Hypothalamus (tissue), 51 donors: ENCODE measurements at places on chromosomes 3 and 15.

DNA sequence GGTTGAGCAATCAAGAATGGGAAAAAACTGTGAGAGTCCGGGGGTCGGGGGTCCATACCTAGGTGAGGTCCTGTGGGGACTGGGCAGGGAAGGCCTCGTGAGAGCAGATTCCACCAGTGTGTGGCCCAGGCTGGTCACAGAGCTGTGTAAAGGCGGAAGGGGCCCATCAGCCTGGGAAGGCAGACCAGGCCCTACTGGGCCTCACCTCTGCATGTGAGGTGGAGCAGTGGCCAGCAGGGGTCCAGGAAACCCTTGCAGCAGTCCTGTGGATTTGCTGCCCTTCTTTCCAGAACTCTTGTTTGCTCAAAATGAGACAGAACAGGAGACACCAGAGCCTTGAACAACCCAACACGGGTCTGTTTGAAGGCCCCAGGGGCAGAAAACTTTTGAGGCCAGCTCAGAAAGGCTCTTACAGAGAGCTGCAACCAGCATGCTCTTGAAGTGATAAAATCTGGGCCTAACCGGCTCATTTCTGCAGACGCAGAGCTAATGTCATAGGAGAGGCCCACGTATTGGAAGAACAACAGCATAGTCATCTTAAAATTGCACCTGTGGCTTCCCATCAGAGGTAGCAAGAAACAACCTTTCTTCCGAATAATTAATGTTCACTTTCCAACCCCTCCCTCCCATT lies 30.3 kb upstream of the HHATL start:
- no peak for DNase-seq

GRCh38 chr3:175105066-175105465 lies 245.9 kb downstream of the NAALADL2 start:
- DNase-seq: no peak

- DNase-seq: no peak
Measured at GRCh38 chr3:106215047-106215446, 346.2 kb upstream of the CBLB start.

GRCh38 chr3:14141602-14142341 lies 16.9 kb downstream of the TMEM43 start:
- DNase-seq: no peak

DNA sequence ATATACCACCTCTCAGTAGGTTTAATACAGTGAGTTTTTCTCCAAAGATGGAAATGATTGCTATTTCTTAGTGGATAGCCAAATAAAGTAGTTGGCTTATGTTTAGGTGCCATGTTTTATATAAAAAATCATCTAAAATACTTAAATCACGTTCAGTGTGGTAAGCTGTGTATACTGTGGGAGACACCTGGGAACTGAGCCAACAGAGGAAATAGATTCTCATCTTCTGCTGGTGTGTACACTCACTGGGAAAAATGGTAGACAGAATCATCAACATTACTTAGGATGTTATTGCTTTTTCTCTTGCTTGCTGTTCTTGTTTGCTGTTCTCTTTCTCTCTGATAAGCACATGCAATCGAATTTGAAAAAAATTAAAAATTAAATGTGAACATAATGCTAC lies 112.6 kb upstream of the MB21D2 start:
- DNase-seq: no peak

DNA sequence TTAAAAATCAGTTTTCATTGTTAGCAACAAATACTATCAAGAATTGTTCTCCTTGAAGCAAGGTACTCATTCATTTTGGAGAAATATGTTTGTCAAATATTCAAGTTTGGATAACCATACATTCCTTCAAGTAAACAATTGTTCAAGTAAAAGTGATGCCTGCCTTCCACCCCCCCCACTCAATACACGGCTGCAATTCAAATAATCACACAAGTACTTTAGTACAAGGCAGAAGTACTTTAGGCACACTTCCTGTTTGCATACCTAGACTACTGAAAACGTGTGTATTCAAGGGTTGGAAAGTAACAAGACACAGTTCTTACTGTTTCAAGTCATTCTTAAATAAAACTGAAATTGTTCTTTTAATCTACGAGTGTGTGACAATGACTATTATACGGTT lies 45.4 kb downstream of the TJP1 start:
- DNase-seq: no peak

- no peak for DNase-seq
Measured at GRCh38 chr3:39013289-39013688, 38.5 kb downstream of the SCN11A start.

DNA sequence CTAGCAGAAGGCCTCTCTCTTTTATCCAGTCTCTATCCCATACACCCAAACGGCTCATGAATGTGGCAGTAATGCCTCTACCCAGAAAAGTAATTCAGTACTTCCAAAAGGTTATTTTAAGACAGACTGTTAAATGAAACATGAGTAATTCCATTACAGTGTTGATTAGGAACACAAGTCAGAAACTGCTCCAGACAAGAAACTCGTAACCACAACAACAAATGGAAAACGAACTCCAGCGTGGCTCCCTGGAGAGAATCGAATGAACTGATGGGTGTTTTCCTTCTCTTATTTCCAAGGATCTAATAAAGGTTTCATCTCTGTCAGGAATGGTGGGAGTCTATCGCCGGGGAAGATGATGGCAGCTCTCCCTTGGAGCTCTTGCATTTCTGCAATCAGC lies 228.4 kb downstream of the MAGI1 start:
- no peak for DNase-seq

DNA sequence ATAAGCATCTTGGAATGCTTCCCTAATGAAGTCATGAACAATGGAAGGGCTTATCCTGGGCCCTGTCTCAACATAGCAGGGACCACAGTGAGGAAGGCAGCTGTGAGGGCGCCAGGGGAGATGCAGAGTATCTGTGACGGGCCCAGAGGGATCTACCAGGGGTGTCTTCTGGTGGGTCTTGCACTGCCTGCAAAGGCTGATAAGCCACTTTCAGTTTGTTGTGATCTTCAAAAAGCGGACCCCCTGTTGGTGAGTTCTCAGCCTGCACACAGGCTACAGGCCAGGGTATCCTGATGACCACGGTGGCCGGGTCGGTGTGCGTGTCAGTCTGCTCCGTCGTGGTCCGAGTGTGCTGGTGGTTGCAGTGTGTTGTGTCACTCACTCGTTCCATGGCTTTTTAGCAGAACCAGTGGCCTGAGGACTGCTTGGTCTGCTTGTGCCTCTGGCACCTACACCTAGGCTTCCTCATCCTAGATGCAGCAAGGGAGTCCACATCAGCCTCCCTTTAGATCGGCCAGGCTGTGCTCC lies 46.8 kb downstream of the CHDH start:
- DNase-seq: no peak

- no peak for DNase-seq
Measured at GRCh38 chr15:45829336-45830153, 194.7 kb downstream of the SQOR start.

DNA sequence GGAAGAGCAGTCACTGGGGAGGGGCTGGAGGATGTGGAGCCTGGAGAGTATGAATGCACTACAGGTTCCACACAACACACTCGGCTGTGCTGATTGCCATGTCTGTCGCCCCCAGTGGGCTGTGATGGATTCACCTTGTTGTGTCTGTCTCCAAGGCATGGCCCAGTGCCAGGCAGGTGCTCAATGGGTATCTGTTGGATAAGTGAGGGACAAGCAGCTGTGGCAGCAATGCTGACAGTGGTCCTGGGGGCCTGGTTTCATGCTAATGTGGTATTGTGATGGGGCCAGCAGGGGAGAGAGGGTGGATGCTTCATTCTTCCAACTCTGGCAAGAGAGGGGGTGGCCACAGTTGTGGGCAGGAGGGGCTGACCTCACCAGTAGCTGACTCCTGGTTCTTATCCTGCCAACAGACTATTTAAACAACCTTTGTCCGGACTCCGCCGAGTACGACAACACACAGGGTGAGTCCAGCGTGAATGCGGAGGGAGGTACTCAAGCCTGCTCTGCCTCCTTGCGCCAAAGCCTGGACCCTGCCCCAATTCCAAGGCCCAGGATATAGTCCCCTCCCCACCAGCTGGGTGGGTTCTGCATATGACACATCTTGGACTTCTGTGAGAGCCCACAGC lies 47.3 kb upstream of the NR2C2 start:
- DNase-seq: no peak

- DNase-seq: no peak
Measured at GRCh38 chr3:189123595-189124387, 48.0 kb upstream of the TPRG1 start.

- DNase-seq: no peak
Measured at GRCh38 chr3:64594134-64594533, 93.7 kb downstream of the ADAMTS9 start.

DNA sequence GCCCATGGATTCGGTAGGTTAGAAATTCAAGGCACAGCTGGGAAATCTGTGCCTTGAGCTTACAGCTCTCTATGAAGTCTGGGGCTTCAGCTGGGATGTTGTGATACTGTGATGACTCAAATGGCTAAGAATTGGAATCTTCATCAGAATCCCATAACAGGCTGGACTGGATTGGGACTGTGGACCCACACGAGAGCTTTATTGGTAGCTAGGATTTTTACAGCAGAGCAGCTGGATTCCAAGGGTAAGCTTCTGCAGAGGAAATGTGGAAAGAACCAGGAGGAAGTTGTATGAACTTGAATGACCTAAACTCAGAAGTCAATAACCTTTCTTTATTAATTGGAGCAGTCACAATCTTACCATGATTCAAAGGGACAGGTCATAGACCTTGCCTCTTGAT lies 1187.1 kb downstream of the ROBO1 start:
- no peak for DNase-seq

DNA sequence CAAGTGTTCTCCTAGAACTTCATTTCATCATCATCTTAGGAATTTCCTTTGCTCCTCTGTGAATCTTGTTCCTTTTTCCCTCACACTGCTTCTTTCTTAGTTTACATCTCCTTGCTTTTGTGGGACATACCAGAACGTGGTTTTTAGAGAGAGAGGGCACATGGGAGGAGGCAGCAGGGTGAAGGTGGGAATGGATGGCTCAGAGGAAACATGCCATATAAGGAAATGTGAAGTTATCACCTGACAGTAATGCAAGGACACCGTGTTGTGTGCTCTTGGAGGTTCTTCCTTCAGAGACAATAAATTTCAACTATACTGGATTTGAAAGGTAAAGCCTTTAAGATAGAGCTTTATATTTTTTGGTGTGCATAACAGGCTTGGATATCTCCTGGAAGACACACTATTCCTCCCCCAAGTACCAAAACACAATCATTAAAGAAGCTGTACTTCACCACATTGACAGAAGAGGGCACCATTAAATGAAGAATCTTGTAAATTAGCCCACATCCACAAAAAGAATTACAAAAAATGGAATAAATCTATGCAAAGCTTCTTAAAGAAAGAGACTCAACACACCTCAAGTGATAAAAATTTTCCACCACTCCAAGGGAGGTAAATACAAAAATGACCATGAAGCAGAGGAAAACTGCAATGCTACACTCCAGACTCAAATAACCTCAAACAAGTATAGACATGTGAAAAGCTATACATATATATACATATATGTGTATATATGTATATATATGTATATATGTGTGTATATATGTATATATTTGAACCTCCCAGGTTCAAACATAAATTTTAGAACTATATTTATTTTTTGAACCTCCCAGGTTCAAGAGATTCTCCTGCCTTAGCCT lies 26.1 kb downstream of the RPL39L start:
- DNase-seq: no peak

- DNase-seq: no peak
Measured at GRCh38 chr3:5731100-5731499, 543.6 kb downstream of the EDEM1 start.

DNA sequence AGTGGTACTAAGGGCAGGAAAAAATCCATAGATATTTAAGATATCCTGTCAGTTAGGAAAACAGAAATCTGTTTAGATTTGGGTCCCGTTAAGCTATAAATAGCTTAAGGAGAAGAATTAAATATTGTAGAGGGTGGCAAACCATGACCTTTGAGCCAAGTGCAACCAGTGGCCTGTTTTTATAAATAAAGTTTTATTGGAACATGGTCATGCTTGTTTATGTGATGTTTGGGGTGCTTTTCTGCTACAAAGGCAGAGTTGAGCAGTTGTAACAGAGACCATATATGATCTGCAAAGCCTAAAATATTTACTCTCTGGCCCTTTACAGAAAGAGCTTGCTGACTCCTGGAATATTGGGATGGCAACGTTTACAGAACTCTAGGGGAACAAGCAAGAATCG lies 66.3 kb downstream of the SQOR start:
- no peak for DNase-seq

GRCh38 chr3:145696011-145696410 lies 465.0 kb downstream of the PLOD2 start:
- no peak for DNase-seq

- peak; percentile 32 for DNase-seq
Measured at GRCh38 chr15:100863796-100864267, 15.8 kb upstream of the ALDH1A3 start.

DNA sequence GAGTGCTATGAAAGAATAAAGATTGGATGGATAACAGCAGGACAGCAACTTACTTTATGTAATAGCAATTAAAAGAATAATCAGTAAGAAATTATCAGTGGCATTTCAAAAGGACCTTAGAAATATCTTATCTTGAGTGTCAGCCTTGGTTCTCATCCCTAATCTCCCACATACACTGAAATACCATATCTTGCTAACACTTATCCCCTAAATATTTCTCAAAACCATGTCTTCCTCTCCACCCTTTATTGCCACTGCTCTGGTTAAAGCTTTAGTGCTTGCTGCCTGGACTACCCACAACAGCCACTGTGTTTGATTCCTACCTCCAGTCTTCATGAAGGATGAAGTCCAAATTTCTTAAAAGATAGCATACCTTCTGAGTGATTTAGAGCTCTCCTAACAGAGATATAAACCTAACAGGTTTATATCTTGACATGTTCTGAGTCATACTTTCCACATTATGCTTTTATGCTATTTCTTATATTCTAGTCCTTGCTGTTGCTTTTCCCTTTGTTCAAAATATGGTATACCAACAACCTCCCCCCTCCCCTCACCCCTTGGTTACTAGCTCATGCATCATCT lies 202.8 kb downstream of the RSRC1 start:
- DNase-seq: no peak

GRCh38 chr3:160830796-160831195 lies 74.8 kb downstream of the PPM1L start:
- no peak for DNase-seq

DNA sequence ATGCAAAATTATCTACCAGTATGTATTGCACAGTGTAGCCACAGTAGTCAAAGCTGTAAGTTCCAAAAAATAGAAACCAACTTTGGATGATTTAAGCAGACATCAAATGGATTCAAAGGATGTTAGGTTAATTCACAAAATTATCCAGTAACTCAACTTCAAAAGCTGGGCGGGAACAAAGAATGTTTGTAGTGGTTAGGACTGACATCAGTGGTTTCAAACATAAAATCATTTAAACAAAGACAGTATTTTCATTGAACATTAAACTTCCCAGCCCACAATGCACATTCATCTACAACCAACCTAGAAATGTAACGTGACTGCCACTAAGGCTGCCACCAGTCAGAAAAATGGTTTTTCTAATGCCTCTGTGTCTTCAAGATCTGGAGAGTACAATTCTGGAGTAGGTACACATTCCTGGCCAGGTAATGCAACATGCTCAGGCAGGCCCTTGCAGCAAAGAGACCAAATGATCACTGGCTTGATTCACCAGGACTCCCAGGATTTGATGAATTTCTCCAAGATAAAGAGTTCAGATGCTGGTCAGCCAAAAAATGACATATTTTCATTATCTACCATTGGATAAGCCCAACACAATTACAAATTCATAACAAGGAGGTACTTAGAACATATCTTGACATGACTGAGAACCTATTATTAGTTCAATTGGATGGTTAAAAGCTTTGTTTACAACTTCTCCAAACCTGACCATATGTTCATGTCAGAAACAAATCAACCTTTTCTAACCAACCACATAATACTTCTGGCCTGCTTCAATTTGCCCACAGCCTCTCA lies 189.8 kb upstream of the CNTN4 start:
- DNase-seq: no peak
